ENCODE measurements at places on chromosomes 6 and 20.

- DNase-seq: no peak
Measured at GRCh38 chr6:111306104-111306888, 176.7 kb downstream of the REV3L start.

- DNase-seq: no peak
Measured at GRCh38 chr20:21339499-21339898, 36.4 kb downstream of the XRN2 start.

- no peak for DNase-seq
Measured at GRCh38 chr20:3404402-3404801, 3.1 kb downstream of the DNAAF9 start.

DNA sequence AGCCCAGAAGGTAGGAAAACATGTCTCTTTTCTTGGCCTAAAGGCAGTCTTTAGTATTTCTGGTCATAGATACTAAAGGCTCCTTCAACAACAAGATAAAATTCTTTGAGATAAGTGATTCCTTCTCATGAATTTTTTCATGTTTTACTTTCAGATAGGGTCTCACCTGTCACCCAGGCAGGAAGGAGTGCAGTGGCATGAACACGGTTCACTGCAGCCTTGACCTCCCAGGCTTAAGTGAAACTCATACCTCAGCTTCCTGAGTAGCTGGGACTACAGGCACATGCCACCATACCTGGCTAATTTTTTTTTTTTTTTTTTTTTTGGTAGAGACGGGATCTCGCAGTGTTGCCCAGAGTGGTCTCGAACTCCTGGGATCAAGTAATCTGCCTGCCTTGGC, 9.1 kb downstream of the PNLDC1 start:
- no peak for DNase-seq

DNA sequence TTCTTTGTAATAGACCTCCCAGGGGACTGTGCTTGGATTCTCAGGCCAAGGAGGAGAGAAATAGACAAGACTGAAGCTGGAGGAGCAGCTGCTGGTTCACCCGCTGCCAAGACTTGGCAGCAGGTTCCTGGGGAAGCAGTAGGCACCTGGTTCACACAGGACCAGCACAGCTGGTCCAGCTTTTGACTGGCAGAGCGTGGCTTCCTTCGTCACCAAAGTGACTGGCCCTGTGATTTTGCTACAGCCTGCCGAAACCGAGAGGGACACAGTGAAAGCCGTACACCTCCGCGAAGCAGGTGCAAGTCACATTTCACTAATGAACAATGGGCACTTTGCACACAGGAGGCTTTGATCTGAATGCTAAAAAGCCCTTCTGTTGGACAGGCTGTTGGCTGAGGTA, 199.0 kb downstream of the RNF144B start:
- no peak for DNase-seq

GRCh38 chr6:168231393-168231957, 88.1 kb downstream of the DACT2 start:
- no peak for DNase-seq

DNA sequence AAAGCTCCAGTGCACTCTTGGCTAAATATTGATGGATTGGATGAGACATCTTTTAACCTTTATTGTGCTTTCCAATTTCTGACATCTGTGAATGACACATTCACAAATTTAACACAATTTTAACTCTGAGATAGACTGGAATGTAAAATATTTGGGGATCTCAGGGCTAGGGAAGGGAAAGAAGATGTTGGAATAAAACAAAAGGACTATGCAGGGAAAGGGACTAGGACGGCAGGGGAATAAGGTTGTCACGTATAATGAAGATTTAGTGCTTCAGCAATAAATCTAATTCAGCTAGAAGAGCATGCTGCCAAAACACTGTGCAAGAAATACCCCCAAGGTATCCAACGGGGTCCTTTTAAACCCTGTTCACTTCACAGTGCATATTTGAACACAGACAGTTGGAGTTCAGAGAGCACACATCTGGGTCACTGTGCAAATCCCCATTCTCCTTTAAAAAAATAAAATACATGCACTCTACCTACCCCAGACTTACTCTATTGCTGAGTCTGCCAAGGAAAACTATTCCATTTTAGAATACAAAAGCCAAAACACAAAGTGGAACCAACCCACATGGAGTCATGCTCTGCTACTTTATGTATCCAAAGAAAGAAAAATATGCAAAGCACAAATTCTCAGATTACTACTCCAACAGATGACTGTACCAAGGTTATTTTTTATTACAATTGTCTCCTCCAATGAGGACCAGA, 151.0 kb upstream of the RSPO3 start:
- DNase-seq: no peak

DNA sequence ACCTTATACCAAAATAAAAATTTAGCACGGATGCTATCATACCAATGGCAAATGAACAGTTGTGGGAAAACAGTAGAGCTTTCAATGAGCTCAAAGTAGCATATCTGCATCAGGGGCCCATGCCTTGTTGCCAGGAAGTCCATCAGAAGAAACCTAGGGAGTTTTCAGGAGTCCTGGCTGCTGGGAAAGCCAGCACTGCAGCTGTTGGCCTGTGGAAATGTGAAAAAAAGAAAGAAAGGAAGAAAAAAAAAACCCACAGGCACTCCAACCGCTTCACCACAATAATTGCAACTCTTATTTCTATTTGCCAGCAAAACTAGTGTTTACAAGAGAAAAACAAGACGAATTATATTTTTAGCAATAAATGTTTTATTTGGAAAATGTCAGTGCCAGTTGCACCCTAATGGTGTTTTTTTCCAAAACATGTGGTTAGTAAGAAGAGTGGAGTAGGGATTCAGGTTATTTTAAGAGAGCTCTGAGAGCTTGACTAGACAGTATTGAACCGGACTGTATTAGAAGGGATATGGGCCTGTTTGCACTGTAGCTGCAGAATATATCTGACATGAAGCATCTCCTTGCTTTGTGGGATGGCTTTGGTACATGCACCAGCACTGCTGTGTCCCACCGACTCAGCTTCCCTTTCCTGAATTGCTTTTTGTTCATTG, 137.3 kb downstream of the CCDC170 start:
- no peak for DNase-seq

DNA sequence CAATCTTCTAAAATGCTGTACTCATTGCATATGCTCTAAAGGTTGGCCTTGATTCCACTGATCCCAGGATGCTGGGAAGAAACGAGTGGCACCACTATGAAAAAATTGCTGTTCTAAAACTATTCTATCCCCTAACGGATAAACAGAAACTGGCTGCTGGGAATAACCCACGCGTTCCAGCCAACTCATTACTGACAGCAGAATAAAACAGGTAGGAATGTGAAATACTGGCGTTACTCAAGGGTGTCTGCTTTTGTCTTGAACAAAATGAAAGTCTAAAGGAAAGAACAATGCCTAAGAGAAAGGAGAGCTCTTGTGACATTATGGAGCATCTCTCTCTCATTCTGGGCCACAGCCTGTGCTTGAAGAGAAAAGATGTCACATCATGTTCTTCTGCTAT, 26.1 kb downstream of the GPR63 start:
- no peak for DNase-seq

DNA sequence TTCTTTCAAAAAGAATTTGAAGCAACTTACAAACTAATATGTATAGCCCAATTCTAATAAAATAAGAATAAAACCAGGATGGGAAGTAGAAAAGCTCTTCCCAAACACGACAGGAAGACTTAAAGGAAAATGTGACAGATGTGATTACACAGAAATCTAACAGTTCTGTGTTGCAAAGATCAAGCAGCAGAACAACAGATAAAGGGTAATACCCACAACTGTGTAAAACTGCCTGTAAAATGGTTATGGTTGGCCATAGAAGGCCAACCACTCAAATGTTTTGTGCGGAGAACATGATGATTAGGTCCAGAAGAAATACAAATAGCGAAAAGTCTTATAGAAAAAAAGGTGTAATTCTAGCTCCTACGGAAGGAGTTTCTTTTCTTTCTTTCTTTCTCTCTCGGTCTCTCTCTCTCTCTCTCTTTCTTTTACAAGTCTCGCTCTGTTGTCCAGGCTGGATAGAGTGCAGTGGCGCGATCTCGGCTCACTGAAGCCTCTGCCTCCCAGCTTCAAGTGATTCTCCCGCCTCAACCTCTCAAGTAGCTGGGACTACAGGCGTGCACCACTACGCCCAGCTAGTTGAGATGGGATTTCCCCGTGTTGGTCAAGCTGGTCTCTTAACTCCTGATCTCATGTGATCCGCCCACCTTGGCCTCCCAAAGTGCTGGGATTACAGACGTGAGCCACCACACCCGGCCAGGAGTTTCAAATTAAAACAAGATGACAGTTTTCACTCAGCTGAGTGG, 128.5 kb downstream of the QRSL1 start:
- DNase-seq: no peak

- peak; percentile 74 for DNase-seq
Measured at GRCh38 chr6:116531675-116532570, 13.6 kb downstream of the TRAPPC3L start.

DNA sequence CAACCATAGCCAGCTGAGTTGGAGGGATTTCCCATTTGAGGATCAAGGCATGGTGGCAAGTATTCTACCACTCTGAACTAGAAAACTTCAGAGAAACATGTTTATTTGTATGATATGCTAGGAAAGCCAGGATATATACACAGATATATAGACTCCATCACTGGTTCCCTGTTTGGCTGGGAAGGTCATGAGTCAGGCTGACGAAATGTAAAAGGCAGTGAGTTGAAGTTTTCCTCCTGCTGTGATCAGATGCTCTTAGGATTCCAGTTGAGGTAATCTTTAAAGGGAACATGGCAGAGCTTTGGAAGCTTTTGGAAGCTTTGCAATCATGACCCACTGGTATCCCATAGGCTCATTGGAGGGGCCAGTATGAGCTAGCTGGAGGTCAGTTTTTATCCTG, 1369.1 kb downstream of the EPHA7 start:
- DNase-seq: no peak

GRCh38 chr6:169725125-169726048, 1.1 kb upstream of the PHF10 start:
- DNase-seq: no peak

DNA sequence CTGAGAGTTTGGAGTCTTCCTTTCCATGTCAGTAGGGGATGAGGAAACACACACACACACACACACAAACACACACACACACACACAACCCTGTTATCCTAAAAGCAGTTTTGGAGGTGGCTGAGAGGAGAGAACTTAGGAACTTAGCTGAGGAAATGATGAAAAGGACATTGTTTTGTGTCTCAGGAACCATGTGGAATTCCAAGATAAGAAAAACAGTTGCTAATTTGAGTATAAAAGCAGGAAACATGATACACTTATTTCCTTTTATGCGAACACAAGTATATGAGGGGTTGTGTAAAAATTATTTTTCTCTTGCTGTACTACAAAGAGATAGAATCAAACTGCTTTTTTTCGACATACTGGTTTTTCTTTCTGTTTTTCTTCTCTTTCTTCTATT, at the start of gene MYCT1:
MYCT1 (plus strand) TSS at position 264 of the 400 bp plus-strand sequence; CDS start at position 270, 6 bp downstream.
- no peak for DNase-seq

- no peak for DNase-seq
Measured at GRCh38 chr6:38679668-38680067, 23.3 kb downstream of the GLO1 start.

- peak; percentile 52 for DNase-seq
Measured at GRCh38 chr6:149080511-149080910, 237.0 kb upstream of the TAB2 start.

- no peak for DNase-seq
Measured at GRCh38 chr6:127844529-127844928, 56.3 kb downstream of the THEMIS start.

GRCh38 chr20:17969278-17969883, 563 bp downstream of the MGME1 start:
- DNase-seq: peak; percentile 31
